ENCODE measurements at places on chromosomes 7 and 10.

DNA sequence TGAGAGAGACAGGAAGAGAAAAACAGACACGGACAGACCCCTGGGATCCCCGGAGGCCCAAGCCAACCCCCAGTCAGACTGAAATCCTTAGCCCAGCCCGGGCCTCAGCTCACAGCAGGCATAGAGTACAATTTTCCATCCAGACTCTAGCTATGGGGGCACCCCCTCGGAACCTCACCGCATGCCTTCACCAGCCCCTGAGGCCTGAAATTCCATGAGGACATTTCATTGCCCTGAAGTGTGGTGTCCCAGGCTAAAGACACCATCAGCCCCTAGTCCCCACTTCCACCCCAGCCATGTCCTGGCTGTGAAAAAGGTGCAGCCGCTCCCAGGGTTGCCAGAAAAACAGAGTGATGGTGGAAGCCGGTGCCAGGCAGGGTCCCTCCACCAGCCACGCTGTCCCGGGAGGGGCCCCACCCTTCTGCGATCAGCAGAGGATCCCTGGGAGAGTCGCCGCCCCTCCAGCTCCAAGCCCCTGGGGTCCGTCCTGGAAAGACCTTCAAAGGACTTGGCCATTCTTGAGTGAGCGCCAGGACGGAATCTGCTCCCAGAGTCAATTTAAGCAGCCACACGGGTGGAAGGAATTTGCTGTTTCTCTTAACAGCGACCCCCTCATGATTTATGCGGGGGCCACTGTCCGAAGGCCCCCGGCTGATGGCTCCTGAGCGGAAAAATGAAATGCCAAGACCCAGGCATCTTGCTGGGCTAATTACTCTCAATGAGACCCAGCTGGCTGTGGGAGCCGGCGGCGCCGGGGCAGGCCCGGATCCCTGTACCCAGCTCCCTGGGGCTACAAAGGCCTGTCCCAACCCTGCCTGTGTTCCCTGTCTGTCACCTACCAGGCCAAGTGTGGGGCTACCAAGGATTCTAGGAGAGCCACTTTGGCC, 23.2 kb downstream of the MYL10 start:
- no peak for DNase-seq

GRCh38 chr10:76563286-76563685, 1074.3 kb downstream of the KCNMA1 start:
- no peak for DNase-seq

- DNase-seq: no peak
Measured at GRCh38 chr10:30018496-30018895, 40.9 kb downstream of the JCAD start.

DNA sequence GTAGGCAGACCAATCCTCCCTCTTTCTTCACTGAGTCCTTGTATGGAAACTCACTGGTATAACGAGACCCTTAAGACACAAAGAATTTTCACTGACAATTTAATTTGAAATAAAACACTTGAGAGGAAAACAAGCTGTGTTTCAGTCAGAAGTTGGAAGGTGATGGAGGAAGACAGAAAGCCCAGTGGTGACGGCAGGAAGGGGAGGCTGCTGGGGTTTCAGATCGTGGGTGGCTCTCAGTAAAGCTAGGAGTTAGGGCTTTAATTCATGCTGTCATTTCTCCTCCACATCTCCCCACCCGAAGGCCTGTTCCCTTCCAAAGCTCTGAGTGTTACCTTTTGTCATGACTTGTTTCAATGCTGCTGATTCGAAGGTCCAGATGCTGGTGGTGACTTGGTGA, 605.2 kb upstream of the DPP6 start:
- no peak for DNase-seq

GRCh38 chr10:49363309-49364031, 32.4 kb downstream of the DRGX start:
- DNase-seq: no peak

DNA sequence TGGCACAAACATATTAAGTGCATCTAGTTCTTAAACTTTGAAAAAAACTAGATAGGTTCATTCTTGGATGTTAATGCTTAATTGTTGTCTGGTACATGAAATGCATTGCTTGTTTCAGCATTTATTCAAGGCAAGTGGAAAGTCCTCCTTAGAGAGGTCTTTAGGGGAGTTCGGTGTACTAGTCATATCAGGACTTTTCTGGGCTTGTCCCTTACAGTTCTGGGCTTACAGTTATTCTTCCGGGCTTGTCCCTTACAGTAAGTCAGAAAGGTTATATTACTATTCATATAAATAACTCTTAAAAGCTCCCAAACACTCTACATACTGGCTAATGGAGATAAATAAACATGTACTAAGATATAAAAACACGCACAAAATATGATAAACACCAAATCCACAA, 61.6 kb upstream of the MRLN start:
- no peak for DNase-seq

DNA sequence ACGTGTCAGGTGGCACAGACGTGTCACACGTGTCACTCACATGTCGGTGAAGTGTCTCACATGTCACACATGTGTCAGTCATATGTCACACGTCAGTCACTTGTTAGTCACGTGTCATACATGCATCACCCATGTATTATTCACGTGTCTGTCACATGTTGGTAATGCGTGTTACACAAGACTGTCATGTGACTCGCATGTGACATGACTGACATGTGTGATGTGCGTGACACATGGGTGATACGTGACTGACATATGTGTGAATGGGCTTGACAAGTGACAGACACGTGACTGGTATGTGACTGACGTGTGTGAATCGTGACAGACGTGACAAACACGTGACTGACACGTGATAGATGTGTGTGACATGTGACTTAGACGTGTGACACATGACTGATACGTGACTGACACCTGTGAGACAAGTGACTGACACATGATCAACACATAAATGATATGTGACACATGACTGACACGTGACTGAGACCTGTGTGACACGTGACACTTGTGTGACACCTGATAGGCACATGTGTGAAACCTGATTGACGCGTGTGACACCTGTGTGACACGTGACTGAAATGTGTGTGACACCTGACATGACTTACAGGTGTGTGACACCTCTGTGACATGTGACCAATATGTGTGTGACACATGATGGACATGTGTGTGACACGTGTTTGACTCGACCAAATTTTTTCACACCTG, 56.1 kb downstream of the ZNF92 start:
- no peak for DNase-seq

GRCh38 chr7:9083837-9084236, 650.4 kb downstream of the NXPH1 start:
- DNase-seq: no peak

- no peak for DNase-seq
Measured at GRCh38 chr10:79111846-79112614, 43.3 kb downstream of the ZMIZ1 start.

DNA sequence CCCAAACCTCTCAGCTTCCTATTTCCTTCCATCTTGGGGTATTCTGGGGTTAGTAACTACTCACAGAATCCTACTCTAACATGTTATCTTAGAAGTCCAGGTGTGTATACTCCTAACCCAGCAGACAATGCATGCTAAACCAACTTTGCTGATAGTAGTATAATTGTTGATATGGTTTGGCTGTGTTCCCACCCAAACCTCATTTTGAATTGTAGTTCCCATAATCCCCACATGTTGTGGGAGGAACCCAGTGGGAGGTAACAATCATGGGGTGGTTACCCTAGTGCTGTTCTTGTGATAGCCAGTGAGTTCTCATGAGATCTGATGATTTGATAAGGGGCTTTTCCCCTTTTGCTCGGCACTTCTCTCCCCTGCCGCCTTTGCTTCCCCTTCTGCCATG, 135.1 kb downstream of the CHRM2 start:
- DNase-seq: no peak

DNA sequence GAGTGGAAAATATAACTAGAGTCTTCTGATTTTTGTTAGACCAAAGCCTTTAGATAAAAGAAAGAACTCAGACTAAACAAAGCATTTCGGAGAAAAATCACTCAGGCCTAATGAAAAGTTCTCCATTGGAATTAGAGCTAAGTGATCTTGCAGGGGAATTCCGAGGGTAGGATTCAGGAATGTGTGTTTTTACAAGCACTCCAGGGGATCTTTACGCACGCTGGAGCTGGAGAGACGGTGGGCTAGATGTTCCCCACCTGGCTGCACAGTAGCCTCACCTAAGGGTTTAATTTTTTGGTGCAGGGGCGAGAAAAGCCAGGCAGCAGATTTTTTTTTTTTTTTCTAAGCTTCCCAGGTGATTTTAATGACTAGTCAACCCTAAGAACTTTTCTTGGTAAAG, 7.9 kb upstream of the PAPSS2 start:
- no peak for DNase-seq

- no peak for DNase-seq
Measured at GRCh38 chr10:12445701-12446334, 96.5 kb downstream of the CAMK1D start.

DNA sequence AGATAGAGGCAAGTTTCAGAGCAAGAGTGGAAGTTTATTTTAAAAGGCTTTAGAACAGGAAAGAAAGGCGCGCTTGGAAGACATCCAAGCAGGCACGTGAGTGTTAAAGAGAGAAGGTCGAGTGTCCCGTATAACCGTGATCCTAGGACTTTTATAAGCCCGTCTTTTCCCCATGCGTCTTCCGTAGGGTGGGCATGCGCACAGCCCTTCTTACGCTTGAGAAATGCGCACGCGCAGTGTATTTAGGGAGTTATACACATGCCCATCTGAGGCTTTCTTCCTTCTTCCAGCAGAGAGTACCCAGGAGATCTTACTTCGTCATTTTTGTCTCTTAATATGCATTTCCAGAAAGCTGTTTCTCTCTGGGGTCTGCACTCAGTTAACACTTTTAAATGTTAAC, 52.4 kb downstream of the CALD1 start:
- DNase-seq: no peak

DNA sequence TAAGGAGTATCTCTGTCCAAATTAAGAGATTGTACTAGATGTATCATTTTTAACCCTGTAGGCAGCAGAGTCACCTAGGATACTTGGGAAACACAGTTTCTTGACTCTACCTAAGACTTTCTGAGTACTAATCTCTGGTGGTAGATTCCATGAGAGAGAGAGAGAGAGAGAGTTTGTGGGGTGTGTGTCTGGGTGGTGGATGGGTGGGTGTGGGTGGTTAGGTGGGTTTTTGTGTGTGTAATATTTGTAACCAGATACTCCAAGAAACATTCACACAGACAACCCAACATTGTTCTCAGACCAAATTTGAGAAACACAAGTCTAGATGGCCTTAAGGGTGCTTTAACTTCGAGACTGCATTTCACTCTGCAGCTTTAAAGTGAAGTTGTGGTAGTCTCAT, 215.2 kb downstream of the PRKG1 start:
- no peak for DNase-seq

DNA sequence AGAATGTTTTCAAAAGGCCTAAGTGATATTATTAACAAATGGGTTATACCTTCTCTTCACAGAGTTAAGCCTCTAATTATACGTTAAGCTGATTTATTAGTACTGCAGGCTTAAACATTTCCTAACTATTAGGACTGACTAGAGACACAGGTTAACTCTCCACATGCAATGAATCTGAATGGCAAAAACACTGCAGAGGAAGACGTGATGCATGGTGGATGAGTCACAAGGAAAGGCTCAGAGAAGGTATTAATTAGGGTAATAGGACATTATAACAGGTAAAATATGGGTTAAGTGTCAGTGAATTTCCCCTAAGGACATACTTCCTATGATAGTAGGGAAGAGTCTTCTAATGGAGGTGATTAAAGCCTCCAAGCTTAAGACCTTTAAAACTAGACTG, 24.7 kb upstream of the SEM1 start:
- DNase-seq: no peak

GRCh38 chr7:85833066-85833465, 646.2 kb upstream of the SEMA3D start:
- no peak for DNase-seq

DNA sequence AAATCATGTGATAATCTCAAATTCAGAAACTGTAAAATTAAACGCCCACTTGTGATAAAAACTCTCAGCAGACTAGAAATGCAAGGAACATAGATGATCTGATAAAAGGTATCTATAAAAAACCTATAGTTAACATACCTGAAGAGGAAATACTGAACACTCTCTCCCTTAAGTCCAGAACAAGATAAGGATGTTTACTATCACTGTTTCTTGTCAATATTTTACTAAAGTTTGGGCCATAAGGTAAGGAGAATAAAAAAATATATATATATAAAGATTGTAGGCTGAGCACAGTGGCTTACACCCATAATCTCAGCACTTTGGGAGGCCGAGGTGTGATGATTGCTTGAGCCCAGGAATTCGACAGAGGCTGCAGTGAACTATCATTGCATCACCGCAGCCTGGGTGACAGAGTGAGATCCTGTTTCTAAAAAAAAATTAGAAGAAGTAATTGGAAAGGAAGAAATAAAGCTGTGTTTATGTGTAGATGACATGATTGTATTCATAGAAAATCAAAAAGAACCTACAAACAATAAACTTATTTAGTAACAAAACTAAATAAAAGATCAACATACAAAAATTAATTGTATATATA, 28.4 kb downstream of the MPLKIP start:
- peak; percentile 8 for DNase-seq

DNA sequence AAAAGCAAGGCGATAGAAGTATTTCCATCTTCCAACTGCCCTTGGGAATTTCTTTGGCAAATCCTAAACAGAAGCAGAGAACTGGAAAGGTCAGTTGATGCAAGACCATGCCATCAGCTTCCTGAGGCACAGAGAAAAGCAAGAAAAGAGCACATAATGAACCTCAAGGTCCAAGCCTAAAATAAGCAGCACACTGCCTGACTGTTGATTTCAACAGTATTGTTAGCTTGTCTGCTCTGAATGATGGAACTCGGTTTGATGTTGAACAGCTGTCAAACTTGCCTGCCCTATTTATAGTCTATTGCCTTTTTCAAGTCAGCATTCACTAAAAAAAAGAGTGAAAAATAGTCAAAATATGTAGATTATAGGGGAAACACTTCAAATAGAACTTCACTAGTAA, 1192.0 kb upstream of the PHF14 start:
- no peak for DNase-seq

DNA sequence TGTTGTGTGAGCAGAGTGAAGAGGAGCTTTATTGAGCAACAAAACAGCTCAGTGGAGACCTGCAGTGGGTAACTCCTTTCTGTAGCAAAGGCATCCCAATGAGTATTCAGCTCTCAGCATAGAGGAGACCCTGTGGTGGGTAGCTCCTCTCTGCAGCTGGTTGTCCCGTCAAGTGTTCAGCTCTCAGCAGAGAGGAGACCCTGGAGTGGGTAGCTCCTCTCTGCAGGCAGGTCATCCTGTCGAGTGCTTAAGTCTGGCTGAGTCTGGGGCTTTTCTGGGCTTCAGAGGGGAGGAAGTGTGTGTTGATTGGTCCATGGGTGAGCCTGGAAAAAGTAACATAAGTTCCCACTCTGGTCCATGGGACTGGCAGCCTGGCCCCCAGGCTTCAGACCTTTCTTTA, 171.9 kb upstream of the LRGUK start:
- no peak for DNase-seq

GRCh38 chr7:87933605-87933952, 472 bp upstream of the ADAM22 start:
- DNase-seq: no peak

- no peak for DNase-seq
Measured at GRCh38 chr10:63624701-63625100, 103.5 kb downstream of the REEP3 start.

- DNase-seq: no peak
Measured at GRCh38 chr10:129964611-129965424, 744 bp upstream of the EBF3 start.

- no peak for DNase-seq
Measured at GRCh38 chr7:149666360-149666945, 106.9 kb downstream of the ZNF467 start.
